Vagina (tissue), 2 donors: ENCODE measurements at places on chromosomes 1 and 21.

DNA sequence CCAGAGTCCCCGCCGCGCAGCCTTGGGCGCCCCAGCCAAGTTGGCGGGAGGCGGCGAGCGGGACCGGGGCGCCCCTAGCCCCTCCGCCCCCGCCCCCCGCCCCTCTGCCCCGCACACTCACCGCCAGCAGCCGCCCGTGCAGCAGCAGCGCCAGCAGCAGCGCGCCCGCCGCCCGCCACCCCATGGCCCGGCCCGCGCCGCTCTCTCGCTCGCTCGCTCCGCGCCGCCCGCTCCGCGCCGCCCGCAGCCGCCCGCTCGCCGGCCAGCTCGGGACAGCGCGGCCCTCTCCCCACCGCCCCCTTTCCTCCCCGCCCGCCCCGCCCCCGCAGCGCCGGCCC is at the start of gene HSPG2:
HSPG2 (minus strand) TSS at position 277 of the 338 bp plus-strand sequence; CDS start at position 184, 93 bp downstream.
- no peak for DNase-seq

DNA sequence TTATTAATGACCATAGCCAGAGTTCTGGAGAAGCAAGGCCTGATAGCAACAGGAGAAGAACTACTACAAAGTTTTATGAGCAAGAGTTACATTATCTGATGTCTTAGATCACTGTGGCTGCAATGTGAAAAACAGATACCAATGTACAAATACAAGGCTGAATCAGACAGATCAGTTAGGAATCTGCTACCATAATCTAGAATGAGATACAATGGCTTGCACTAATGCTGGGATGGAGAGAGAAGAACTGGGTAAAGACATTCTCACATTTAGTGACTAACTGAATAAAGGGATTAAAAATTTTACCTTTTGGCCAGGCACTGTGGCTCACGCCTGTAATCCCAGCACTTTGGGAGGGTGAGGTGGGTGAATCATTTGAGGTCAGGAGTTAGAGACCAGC is 41.3 kb downstream of the ARID4B start:
- DNase-seq: no peak

DNA sequence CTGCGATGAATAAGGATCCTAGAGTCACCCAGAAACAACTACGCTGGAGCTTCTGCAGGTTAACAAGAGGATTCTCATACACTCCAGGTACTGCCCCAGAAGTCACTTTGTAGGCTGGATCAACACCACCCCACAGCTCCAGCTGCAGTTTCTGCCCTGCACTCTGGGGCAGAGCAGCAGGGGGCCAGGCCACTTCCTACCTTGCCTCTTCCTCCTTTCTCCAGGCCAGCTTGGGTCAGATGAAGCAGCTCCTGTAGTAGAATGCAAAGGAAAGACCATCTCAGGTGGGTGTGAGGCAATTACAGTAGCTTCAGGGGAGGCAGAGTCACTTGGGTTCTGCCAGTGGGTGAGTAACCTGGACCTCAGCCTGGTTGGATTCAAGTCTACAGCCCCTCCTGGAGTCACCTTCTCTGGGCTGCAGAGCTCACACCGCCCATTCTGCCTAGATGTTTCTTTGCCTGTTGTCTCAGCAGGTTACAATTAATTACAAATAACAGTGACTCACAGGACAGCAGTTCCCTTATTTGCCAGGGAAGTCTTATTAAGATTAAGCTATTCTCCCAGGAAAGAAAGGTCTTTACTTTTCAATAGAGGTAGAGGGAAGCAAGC is 24.4 kb upstream of the BCAR3 start:
- no peak for DNase-seq

- DNase-seq: no peak
These were observed 77.8 kb downstream of the ITPKB start for GRCh38 chr1:226661271-226661670.

DNA sequence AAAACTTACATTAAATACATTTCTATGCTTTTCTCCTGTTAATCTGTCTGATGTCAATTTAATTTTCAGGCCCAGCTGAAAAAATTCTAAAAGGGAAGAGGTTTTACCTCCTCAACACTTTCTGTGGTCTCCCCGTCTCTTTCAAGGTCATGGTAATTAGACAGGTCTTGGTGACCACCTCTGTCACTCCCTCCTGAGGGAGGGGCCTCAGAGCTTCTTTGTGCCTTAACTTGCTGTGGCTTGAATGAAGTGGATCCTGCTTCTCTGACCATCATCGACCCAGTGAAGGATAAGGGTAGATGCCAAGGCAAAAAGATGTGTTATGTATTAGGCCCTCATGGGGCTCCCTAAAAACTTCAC is 40.8 kb upstream of the OSBPL9 start:
- DNase-seq: no peak
